Activated effector memory CD4-positive, alpha-beta T cell treated with anti-CD3 and anti-CD28 coated beads, Interleukin-2, amount 50 U/mL, for 16 hours (primary cell): ENCODE measurements at places on chromosomes 7 and 10.

DNA sequence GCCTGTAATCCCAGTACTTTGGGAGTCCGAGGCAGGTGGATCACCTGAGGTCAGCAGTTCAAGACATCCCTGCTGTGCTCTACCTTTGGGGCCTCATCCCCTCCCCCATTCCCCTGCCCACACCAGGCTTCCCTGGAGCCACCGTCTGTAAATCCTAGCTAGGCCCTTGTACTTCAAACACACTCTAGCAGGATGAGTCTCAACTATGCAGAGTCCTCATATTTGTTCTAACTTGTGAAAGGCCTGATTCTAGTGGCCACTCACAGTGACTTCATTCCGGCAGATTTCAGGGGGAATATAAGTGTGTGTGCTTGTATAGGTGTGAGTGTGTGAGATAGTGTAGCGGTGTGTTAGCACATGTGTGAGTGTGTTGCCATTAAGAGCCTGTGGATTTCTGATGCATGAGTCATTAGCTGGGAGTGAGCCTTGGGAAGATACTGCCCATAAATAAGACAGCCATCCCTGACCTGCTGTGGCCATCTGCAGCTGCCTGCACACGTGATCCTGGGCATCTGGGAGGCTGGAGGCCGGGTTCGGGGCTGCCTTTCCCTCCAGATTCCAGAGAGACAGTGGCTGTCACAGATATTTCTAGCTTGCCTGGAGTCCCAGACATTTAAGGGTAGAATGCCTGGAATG is 1.7 kb upstream of the NEURL1 start:
- no peak for DNase-seq

GRCh38 chr10:92619368-92619767 is 26.4 kb downstream of the KIF11 start:
- no peak for DNase-seq

GRCh38 chr7:81883801-81884393 is 114.0 kb upstream of the HGF start:
- DNase-seq, result no peak

- DNase-seq, result no peak
Measured at GRCh38 chr7:22468609-22469008, 31.4 kb downstream of the STEAP1B start.

GRCh38 chr7:111352319-111352718 is 210.0 kb downstream of the IMMP2L start:
- DNase-seq, result no peak

DNA sequence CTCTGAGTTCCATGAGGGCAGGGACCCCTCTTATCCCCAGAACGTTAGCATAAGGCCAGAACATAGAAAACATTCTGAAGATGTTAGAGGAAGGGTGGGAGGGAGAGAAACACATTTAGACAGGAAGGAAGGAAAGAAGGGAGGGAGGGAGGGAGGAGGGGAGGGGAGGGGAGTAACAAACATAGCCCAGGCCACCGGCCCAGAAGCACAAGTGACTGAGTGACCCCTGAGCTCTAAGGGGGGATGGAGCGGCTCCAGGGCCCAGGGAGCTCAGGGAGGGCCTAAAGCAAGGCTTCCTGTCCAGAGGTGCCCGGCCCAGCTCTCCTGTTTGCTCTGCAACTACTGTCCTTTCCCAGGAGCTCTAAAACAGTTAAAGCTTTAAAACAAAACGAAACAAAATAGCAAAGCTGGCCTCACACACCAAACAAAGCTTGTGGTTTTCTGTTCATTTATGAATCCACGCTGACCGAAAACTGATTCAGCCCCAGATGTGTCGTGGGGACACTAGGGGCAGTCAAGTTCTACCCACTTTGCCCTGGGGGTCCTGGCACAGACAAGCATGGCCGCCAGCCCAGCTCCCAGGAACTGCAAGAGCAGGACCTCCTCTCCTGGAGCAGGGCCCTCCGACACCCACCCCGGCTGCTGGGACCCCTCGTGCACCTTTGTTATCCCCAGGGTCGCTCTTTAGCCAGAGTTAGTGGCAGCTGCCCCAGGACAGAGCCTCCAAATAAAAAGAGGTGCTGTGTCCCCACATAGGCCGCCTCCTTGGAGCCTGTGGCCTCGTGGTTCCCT is 496.2 kb upstream of the FOXK1 start:
- DNase-seq, result no peak

- peak; percentile 81 for DNase-seq
Measured at GRCh38 chr10:46228563-46229071, 58.2 kb upstream of the ANTXRL start.

GRCh38 chr10:85992324-85992723 is 374.3 kb downstream of the GRID1 start:
- DNase-seq, result no peak

GRCh38 chr7:48090095-48090805 is 1.2 kb downstream of the UPP1 start:
- DNase-seq, result no peak

DNA sequence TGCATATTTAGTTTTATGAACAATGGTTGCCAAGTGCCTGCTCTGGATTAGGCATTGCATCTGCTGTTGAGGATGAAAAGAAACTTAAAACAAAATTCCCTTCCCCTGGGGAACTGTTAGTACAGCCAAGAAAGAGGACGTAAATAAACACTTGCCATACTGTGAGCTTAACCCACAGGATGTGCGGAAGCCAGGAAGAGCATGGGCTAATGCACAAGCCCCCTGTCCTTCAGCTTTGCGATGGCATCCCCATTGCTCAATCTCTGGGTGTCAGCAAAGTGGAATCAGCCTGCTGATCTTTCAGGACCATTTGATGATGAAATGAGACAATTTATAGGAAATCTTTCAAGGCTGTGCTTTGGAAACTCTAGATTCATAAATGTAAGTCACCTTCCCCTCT is 399.9 kb upstream of the IGFBP3 start:
- no peak for DNase-seq

DNA sequence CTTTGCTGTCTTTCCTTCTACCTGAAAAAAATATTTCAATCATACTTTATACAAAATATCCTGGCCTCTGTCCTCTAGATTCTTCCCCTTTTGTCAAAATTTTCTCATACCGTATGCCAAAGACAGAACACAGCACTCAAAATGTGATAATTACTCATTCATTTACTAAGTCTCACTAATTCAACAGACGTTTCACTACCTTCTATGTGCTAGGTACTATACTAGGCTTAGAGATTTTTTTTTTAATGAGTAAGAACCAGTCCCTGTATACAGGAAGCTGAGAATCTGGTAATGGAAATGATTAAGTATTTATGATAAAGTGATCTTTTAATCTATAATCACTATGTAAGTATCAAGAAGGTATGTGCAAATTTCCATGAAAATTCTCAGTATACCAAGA is 128.0 kb downstream of the ELAPOR2 start:
- DNase-seq, result no peak

- DNase-seq, result no peak
Measured at GRCh38 chr10:60817398-60817805, 39.1 kb downstream of the CDK1 start.

DNA sequence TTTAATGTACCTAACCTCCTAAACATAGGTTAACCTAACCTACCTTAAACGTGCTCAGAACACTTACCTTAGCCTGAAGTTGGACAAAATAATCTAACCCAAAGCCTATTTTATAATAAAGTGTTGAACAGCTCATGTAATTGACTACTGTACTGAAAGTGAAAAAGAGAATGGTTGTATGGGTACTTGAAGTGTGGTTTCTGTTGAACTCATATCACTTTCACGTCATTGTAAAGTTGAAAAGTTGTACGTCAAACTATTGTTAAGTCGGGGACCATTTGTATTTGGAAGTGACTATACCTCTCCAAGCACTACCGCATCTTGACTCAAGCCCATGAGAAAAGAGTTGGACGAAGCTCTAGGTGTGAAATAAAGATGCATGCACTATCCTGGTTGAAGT is 37.9 kb upstream of the ASAH2 start:
- no peak for DNase-seq

GRCh38 chr7:20241911-20242261 is 24.7 kb upstream of the MACC1 start:
- DNase-seq, result no peak

GRCh38 chr7:132082394-132082793 is 493.9 kb downstream of the PLXNA4 start:
- DNase-seq, result no peak

DNA sequence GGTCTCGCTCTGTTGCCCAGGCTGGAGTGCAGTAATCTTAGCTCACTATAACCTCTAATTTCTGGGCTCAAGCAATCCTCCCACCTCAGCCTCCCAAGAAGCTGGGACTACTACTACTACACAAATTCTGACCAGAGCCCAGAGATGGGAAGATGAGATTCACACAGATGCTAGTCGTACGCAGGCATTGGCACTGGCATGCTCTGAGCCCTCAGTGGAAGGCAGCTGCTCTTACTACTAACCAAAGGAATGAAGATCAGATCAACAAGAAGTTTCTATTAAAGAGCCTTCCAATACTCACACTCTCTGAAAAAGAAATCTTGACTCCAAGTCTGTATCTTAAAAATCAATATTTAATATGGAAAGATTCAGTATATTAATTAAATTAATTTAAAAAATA is 10.7 kb downstream of the GDF2 start:
- peak; percentile 17 for DNase-seq

GRCh38 chr7:33593611-33594010 is 311.7 kb upstream of the BMPER start:
- DNase-seq, result no peak

DNA sequence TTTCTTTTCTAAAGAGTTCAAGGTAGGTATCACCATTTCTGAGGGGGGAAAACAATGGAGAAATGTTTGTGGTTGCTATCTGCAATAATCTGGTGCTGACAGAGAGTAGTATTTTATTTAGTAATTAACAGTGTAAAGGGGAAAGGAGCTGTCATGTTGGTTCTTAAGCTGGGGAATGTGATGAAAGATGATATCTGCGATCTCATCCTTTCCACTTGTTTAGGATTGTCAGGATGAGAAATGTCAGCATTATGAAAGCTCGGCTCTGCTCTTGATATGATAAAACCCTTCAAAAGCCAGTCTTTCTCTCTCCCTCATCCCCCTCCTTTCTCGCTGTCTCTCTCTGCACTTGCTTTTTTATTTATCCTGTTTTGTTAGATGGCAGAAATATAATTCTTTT is 106.1 kb downstream of the POU6F2 start:
- DNase-seq, result no peak

GRCh38 chr7:40619647-40620046 is 484.8 kb downstream of the SUGCT start:
- no peak for DNase-seq

GRCh38 chr10:29946953-29947700 is 112.3 kb downstream of the JCAD start:
- no peak for DNase-seq

- DNase-seq, result no peak
Measured at GRCh38 chr10:98055841-98056516, 25.6 kb upstream of the CRTAC1 start.

GRCh38 chr7:70589010-70589409 is 542.9 kb upstream of the GALNT17 start:
- DNase-seq, result no peak

DNA sequence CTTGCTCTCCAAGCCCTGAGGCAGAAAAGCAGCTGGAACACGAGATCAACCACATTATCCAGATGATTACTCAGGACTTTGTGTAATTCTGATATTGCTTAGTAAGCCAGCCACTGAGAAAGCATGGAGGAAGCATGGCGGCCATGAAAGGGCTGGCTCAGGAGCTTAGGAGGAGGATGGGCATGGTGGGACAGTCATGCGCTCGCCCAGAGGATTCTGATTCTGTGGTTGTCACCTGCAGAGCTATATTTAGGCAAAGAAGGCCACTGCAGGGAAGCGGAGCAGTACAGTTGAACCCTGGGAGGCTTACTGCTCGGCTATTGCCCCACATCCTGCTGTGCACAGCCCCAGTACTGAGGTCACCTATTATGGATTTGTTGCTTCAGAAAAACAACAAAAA is 128.8 kb upstream of the DNAJB12 start:
- DNase-seq, result no peak

DNA sequence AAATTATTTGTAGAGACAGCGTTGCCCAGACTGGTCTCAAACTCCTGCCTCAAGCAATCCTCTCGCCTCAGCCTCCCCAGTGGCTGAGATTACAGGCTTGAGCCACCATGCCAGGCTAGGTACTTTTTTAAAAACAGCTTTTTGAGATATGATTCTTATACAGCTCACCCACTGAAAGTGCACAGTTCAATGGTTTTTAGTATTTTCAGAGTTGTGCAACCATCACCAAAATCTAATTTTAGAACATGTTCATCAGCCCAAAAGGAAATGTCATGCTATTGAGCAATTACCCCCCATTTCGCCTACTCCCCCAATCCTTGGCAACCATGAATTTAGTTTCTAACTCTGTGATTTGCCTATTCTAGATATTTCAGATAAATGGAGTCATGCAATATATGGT is 73.7 kb downstream of the EVX1 start:
- no peak for DNase-seq

DNA sequence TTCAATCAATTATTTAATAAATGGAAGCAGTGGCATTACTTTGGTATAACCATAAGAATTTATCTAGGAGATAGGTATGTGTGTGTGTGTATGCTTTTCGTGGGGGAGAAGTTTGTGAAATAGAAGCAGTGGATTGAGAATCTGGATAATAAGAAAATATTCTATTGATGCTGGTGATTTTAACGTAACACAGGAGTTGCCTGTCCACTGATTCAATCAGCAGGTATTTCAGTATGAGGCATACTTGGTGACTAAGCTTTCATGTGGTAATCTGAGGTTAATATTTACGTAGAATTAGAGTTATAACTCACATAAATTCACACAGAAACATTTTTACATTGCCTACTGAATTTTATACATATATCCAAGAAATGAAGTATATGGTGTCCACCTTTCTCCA is 568.0 kb downstream of the ZWINT start:
- DNase-seq, result no peak
